ENCODE measurements at places on chromosomes 16 and 17.

- no peak for DNase-seq
Observed at GRCh38 chr16:5862103-5862840, 764.7 kb upstream of the EEF2KMT start.

DNA sequence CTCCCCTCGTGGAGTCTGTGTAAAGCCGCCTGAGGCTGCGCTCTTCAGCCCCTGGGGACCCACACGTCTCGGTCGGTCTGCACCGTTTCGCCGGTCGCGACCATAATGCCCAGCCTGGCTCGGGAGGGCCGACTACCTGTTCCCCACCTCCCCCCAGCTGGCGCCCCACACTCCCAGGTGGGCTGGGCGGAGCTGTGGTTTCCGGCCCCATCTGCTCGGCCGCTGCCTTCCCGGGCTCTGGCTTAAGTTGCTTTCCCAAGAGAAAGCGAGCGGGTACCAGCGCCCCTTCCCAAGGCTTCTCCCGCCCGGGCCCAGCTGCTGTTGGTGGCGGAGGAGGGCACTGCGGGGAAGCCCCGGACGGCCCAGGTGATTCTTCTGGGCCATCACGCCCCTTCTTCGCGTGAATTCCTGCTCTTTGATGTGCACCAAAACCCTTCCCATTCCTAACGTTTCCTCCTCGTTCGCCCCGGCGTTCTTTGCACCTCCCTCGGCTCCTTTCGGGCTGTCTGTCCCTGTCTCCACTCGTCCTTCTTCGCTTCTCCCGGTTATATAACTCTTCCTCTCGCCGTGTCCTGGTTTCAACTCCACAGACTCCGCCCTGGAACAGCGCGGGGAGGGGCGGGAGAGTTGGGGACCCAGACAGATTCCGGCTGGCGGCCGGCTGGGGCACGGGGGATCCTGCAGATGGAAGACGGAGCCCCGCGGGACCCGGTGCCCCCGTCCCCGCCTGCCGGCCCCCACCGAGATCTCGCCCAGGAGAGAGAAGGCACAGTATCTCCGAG lies 2.0 kb downstream of the KDM6B start:
- peak; percentile 50 for DNase-seq

DNA sequence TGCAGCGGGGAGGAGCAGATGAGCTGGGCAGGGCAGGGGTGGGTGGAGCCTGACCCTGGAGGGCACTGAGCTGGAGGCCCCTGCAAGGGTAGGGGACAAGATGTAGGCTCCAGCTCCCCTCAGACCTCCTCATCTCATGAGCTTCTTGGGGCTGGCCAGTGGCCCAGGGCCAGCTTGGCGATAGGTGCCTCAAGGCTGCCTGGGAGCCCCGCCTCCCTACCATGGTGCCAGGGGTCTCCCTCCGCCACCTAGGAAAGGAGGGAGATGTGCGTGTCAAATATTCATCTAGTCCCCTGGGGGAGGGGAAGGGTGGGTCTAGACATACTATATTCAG lies 3.9 kb downstream of the HIRIP3 start:
- DNase-seq, result no peak

GRCh38 chr16:1781758-1782407 lies 488 bp downstream of the SPSB3 start:
- no peak for DNase-seq

DNA sequence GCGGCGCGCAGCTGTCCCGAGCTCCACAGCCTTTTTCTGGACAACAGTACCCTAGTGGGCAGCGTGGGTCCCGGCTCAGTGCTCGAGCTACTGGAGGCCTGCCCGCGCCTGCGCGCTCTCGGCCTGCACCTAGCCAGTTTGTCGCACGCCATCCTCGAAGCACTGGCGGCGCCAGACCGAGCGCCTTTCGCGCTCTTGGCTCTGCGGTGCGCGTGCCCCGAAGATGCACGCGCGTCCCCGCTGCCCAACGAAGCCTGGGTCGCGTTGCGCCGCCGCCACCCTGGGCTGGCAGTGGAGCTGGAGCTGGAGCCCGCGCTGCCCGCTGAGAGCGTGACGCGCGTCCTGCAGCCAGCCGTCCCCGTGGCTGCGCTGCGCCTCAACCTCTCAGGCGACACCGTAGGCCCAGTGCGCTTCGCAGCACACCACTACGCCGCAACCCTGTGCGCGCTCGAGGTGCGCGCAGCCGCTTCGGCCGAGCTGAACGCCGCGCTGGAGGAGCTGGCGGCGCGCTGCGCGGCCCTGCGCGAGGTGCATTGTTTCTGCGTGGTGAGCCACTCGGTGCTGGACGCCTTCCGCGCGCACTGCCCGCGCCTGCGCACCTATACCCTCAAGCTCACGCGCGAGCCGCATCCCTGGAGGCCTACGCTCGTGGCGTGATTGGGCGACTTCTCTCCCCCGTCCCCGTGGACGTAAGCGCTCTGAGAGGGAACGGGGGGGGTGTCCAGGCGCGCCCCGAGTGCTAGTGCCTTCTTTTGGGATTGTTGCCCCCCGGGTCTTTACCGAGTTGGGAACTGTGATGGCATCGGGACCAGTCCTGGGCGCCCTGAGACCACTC lies 1.2 kb upstream of the HSF4 start:
- no peak for DNase-seq

- DNase-seq, result no peak
Observed at GRCh38 chr17:60098578-60098977, 19.9 kb upstream of the HEATR6 start.

GRCh38 chr16:61596655-61597054 lies 439.6 kb downstream of the CDH8 start:
- DNase-seq, result no peak

- peak; percentile 4 for DNase-seq
Observed at GRCh38 chr16:27154705-27155521, 48.4 kb upstream of the KDM8 start.

DNA sequence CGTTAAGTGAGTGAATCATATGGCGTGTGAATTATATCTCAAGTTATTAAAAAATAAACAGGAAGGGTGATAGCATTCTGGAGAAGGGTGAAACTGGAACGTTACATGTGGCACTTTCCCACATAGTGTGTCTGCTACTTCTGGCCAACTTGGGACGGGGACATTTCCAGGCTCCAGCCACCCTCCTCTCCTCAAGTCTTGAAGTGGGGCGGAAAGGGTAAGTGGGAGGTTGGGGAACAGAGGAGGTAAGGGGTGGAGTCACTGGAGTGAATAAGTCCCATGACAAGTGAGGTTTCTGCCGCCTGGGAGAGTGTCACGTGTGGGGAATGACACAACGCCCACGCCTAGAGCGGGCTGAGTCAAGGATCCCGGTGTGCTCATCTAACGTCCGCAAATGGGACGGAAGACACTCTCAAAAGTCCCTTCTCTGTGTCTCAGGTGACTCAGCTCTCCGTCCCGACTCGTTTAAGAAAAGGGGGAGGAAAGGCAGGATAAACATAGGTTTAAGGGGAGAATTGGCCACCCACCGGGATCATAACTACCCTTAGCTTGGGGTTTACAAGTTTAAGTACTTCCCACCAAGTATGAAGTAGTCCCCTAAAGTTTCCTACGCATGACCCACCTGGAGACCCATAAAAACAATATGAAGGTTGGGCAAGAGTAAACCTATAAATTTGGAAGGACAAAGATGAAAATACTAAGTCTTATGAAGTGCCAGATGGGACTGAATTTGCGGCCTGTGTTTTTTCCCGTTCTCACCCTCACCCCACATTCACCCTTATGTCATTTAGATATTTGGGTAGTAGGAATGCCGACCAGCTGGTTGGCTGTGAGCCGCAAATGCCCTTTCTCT lies 1.2 kb upstream of the SPAG9 start:
- peak; percentile 76 for DNase-seq

DNA sequence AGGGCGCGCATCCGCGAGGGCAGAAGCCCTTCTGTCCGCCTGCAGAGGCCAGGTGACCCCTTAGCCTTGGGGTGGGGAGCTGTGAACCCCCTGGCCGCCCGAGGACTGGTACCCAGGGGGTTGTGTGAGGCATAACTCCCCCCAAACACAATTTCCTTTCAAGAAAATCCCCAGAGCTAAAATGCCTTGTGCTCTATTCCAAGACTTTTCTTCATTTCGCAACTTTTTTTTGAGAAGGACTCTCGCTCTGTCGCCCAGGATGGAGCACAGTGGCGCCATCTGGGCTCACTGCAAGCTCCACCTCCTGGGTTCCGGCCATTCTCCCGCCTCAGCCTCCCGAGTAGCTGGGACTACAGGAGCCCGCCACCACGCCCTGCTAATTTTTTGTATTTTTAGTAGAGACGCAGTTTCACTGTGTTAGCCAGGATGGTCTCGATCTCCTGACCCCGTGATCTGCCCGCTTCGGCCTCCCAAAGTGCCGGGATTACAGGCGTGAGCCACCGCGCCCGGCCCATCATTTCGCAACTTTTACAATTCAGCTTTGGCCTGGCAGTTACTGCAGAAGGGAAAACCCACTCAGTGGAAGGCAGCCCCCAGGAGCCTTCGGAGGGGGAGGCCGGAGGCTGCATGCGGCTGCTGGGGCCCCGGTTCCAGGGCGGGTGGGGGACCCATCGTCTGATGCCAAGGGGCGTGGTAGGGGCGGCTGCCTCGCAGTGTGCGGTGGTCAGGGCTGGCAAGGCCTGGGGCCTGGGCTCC lies 963 bp upstream of the APRT start:
- DNase-seq, result no peak

DNA sequence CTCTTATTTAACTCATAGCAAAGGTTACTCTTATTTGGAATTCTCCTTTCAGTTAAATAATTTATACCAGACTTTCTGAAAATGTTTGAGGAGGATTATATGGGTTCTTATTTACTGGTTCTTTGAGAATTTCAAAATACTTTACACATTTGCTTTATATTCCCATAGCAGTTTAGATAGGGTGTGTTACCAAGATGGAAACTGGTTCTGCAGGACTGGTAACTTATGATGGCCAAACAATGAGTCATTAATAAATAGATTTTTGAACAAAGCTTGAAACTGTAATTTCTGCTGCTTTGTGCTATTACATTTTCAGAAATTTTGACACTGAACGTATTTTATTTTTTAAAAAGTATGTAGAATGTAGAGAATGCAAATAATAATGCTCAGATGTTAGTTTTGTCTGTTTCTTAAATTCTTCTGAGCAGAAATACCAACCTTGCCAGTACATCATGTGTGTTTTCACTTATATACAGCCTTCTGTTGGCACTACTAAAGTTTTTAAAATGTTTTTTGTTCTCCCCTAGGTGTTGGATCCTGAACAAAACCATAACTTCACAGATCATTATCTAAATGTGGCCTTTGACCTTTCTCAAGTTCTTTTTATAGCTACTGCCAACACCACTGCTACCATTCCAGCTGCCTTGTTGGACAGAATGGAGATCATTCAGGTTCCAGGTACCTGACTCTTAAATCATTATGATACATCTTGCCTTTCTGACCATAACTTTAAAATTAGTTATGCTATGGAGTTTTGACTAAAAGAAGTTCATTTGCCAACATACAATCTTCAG lies 48.3 kb upstream of the ABCC11 start:
- DNase-seq, result no peak

- DNase-seq, result no peak
Observed at GRCh38 chr17:71203953-71204352, 916.9 kb upstream of the SOX9 start.

DNA sequence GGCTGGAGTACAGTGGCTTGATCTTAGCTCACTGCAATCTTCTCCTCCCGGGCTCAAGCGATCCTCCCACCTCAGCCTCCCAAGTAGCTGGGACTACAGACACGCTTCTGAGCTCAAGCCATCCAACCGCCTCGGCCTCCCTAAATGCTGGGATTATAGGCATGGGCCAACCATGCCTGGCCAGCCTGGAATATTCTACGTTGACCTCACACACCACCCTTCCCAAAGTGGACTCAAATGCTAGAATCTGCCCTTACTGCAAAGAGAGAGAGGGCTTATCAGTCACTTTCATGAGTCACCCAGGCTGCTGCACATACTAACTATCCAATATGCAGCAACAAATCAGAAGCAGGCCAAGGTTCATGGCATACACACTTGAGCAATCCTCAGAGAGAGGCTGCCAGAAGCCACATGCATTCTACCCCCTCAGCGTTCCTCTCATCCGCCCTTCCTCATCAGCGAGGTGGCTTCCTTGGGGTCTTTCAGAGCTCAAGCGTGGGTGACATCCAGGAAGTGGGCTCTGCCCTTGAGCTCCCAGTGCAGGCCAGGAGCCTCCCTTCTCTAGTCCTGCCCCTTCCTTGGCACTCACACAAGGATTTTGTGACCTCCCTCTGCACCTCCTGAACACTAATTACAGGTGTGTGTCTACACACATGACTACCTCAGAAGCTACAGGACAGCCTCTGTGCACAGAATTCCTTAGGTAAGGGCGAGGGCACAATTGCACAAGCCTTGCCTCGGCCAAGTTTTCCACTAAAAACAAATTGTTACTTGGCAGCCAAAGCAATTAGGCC lies 24.8 kb upstream of the SIAH1 start:
- no peak for DNase-seq

- DNase-seq, result no peak
Observed at GRCh38 chr16:3665508-3665907, 11.0 kb downstream of the DNASE1 start.

GRCh38 chr16:57258910-57259475 lies 13.9 kb downstream of the ARL2BP start:
- no peak for DNase-seq

GRCh38 chr17:37255432-37255831 lies 120.4 kb upstream of the C17orf78 start:
- DNase-seq, result no peak

DNA sequence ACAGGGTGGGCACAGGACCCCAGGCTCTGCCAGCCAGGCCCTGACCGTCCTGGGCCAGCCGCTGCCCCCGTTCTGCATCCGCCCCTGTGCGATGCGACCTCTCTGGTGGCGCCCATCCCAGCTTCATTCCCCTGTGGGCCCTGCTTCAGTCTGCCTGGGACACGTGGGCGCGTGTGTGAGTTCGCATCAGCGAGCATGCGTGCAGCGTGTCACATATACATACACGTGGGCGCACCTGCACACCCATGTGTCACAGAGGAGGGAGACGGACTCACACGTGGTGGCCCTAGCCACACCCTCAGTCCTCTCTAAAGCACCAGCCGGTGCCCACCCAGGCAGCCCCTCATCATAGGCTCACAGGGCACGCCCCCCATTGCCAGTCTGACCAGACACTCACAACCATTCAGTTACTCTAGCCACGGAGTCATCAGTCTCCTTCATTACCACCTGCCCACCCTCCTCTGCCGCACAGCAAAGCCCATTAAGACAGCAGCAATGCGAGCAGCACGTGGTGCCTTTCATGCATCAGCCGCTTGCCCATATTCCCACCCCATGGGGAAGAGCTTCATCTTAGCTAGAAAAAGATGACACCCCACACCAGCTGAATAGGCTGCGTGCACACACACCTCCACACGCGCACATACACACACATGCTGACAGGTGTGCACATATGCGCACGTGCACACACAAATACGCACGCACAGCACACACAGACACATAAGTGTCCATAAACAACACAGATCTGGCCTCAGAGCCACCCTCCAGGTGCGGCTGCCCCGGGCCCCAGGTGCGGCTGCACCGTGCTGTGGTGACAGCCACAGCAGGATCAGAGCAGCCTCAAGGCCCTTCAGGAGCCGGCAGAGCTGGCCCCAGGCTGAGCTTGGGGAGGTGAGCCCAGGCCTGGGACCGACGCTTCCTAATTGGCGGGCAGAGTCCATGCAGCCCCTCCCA lies 9.5 kb upstream of the CDH15 start:
- no peak for DNase-seq

GRCh38 chr16:81212830-81213465 lies 25.5 kb upstream of the BCO1 start:
- DNase-seq, result no peak

GRCh38 chr17:42276609-42277341 lies 584 bp upstream of the STAT5B start:
- DNase-seq, result peak; percentile 51

Data from T-helper 22 cell (primary cell).